Hepatic stellate cell (primary cell): ENCODE measurements at places on chromosomes 2 and 18.

DNA sequence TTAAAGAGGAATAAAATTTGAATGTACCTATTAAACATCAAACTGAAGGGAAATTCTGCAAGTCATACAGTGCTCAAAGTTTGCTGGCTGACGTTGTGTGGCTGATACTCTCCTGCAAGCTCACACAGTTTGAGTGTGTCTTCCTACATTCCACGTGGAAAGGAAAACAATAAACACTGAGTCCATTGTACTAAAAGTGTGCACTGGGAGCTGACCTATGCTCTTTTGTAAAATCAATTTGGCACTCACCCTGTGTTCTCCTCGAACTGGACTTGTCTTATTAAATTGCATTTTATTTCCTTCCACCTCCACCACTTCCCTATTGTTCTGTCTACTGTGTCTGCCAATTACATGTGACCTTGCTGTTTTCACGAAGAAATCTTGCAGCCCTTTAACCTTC lies 458.0 kb downstream of the CPS1 start:
- DNase-seq, result no peak

DNA sequence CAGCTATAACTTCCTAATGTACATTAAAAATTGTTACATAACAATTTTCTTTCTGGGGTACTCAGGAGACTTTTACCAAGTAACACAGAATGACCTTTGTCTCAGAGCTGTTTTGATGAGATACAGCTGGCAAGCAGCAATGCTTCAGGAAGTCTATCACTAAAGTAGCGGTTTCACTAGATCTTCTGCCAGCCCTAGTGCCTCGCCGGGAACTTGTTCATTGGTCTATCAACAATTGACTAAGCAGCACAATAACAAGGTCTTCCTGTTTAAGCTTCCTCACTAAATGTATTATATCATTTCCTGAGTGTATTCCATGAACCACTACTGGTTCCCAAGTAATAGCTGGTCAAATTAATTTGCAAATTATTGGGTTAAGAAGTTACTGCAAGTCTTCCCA lies 69.2 kb downstream of the TRIP12 start:
- peak; percentile 30 for DNase-seq

DNA sequence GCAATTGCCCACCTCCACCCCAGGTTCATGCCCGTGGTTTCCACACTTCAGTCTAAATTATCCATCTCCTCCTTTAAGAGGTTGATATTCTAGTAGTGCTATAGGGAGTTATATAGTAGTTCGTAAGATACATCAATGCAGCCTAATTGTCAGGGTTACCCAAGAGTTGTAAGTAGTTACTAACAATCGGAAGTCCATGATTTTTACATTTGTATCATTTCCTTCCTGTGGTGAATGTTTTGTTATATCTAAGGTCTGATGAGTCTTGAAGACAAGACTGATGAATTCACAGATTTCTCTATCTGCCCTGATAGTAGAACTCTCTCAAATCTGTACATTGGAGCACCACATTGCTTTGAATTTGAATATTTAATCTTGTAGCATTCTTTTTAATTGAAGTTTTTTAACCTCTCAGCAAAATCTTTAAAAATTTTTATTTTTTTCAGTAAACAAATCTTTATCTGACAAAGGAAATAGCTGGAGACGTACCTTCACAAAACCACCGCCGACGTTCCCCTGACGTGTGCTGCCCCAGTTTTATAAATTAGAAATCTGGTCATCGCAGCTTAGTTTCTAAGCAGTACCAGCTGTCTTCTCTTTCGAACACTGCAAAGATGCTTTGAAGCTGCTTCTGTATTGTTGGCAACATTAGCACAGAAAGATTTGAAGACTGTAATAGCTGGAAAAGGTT lies 264.5 kb downstream of the SOCS6 start:
- DNase-seq, result no peak

DNA sequence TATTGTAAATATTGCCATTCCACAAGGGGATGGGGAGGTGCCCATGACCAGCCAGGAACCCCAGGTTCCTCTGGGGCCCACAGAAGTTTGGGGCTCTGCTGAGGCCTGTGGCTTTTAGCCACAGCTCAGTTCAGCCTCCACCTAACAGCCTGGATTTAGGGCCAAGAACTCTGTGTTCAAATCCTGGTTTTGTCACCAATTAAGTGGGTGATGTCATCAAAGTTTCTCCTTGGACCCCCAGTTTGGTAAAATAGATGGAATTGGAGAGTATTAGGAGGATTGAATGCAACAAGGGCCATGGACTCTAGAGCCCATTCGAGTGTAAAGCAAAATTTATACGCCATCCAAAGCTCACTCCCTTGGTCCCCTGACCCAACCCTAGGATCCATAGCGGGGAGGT lies 3.2 kb upstream of the FEV start:
- no peak for DNase-seq

DNA sequence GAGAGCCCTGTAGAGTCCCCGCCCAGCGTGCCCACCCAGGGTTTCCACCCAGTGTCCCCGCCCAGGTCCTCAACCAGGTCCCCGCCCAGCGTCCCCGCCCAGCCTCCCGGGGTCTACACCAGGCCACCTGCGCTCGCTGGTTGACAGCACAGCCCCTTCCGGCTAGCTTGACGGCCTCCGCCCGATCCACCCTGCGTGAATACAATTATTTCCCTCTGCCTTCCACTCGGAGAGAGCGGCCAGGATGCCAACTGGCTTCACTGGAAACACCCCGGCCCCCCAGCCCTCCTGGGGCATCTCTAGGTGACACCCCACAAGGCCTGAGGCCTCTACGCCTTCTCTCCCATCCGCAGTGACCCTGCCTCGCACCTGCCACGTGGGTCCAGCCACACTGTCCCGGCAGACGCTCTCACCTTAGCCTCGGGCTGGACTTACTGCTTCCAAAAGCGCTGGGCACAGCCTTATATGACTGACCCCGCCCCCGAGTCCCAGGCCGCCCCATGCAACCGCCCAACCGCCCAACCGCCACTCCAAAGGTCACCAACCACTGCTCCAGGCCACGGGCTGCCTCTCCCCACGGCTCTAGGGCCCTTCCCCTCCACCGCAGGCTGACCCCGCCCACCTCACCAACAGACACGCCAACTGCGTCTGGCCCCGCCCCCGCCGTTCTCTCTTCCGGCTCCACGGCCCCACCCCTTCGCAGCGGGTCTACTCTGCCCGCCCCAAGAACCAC lies 188.1 kb downstream of the LAMA1 start:
- DNase-seq, result peak; percentile 10

DNA sequence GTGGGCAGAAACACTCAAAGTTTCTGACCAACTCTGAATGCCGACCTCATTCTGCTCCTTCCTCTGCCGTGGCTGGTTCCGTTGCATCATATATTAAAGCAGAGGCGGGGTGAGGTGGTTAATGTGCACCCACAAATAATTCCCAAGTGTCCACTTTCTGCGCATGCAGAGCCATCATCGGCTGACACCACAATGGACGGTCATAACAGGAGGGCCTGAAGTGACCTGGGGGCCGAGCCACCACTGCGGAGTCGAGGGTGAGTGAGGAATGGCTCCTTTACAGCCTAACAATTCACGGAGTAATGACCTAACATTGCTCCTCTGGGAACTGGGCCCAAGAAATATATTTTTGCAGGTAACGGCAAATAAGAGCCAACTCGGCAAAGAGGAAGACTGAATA lies 32.9 kb upstream of the GLI2 start:
- DNase-seq, result no peak

GRCh38 chr2:48727560-48727959 lies 28.0 kb downstream of the LHCGR start:
- DNase-seq, result no peak

- no peak for DNase-seq
These were observed 433.2 kb downstream of the FBXO15 start for GRCh38 chr18:73714466-73714865.

DNA sequence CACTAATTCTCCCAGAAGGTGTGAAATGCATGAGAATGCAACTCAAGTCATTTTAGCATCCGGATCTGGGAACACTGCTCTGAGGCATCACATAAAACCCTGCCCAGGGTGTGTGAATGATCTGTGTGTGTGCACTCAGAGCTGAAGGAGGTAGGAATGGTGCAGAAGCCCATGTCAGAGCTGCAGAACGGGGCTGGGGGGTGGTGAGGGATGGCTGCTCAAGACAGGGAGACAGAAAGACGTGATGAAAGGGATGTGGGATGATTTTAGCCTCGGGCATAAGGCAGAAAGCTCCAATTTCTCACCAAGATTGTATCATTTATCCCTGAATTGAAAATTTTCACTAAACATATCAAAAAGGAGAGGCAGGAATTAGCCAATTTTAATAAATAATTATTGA lies 369.1 kb downstream of the EIPR1 start:
- no peak for DNase-seq

- no peak for DNase-seq
These were observed 1.5 kb downstream of the SMYD1 start for GRCh38 chr2:88069117-88069516.

GRCh38 chr2:169877398-169877797 lies 50.1 kb downstream of the UBR3 start:
- no peak for DNase-seq

DNA sequence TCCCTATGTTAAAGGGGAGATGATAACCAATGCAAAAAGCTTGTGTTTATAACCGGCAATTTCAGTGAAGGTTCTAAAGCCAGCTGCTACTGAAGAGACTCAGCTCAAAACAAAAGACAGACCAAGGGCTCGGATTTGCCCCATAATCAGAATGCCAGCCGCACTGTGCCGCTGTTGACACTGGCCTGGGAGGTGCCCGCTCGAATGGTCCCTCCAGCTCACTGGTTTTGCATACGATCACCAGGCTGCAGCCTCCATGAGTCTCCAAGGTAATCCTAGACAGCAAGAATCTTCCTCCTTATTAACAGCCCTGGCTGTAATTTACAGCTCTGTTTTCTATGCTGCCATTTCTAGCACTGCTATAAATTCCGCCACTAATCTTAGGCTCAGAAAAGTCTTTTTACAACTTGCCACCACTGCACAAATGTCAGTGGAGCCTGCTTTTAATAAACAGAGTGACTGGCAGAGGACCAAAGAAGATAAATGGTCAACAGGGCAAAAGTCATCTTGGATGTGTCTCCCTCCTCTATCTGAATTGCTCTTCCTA lies 155.7 kb upstream of the SH3BP4 start:
- DNase-seq, result no peak

DNA sequence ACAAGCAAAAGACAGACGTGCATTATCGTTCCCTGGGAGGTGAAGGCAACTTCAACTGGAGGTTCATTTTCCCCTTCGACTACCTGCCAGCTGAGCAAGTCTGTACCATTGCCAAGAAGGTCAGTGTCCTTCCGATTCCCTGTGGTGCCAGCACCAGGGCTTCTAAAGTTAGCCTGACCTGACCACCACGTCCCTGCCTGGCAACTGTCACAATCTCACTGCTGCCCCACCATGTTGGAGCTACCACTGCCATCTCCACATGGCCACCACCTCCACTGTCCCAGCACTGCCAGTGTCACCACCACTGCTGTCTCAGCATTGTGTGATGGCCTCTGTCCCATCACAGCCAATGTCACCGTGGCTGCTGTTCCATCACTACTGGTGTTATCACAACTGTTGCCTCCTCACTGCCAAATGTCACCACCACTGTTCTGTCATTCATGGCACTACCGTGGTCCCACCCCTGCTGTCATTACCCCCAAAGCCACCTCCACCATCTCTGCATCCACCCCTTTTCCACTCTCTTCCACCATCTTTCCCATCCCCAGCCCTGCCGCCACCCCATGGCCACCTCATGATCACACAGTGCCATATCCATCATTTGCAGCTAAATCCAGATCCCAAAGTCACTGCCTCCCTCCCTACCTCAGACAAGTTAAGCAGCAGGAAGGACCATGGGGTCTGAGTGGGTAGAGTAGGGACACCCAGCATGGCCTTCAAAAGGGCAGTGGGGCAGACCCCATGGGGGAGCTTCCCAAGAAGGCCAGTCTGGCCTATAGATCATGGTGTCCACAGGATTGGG lies 216.5 kb downstream of the DYSF start:
- DNase-seq, result peak; percentile 2

DNA sequence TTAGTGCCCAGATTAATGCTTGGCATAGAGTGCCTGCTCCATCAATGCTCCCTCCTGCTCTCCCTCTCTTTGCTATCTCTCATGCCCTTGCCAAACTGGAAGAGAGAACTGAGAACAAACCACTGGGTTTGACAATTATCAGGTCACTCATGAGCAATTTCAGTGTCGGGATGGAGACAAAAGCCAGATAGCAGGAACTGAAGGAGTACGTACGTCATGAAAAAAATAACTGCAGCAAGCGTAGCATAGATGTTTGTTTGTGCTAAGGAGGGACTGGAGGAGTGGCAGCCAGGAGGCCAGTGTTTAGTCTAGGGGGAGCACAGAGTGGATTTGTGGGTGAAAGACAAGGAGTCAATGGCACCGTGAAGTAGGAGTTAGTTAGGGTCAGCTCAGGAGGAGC lies 113.3 kb downstream of the POLE4 start:
- no peak for DNase-seq

- no peak for DNase-seq
These were observed 655 bp upstream of the MREG start for GRCh38 chr2:216014006-216014405.

DNA sequence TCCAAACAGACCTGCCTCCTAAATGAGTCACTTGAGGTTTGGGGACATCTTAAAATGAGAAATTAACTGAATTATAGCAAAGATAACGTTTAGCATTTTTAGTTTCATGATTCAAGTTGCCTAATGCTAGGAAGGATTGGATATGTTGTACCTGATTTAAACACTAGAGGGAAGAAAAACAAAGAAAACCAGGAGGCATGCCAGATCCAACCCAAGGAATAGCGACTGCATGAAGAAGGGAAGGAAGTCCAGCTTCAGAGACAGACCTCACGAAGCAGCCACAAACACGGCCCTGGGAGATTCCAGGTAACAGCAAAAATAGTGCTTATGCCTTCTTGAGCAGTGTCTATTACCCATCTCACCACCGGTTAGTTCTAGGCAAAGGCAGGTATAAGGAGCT lies 499.9 kb upstream of the SPHKAP start:
- DNase-seq, result peak; percentile 17

- peak; percentile 16 for DNase-seq
These were observed 2.1 kb upstream of the CLIP4 start for GRCh38 chr2:29113027-29113686.

DNA sequence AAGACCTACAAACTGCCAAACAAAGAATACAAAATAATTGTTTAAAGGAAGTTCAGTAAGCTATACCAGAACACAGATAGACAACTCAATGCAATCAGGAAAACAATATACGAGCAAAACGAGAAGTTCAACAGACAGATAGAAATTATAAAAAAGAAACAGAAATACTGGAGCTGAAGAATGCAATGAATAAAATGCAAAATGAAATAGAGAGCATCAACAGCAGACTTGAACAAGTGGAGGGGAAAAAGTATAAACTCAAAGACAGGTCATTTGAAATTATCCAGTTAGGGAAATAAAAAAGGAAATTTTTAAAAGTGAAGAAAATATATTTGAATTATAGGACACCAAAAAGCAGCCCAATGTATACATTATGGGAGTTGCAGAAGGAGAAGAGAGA lies 43.6 kb downstream of the MDH1 start:
- DNase-seq, result no peak

DNA sequence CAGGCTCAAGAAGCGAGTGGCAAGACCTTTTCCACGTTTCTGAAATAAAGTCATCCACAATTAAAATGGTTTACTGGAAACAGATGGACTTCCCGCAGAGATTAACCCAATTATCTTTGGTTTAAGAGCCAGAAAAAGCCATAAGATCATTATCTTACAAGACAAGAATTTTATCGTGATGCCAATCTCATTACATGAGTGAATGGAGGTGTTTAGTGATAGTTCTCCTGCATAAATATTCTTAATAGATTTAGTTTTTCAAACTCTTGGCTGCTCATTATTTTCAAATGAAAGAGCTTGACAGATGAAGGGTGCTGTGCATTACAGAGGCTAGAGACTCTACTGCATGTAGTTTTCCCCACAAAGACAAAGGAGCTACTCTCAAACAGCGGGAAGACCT lies 1028.4 kb upstream of the PIK3C3 start:
- no peak for DNase-seq
